ENCODE measurements at places on chromosomes 13 and 19. TPM values are rescaled to one million over a fixed set of nuclear protein-coding genes. Genes with fewer than 3 reads are reported as not detected.

KIR3DL1 gene
- total RNA-seq, result not detected

THSD8 gene
- total RNA-seq, result not detected

SMAD9 gene
- total RNA-seq, result 0.39 TPM

DOCK6 gene
- 61.5 TPM for total RNA-seq

NDUFA7 gene
- total RNA-seq, result 96.4 TPM

KRTDAP gene
- total RNA-seq, result 1.4 TPM

PHLDB3 gene
- 15.8 TPM for total RNA-seq

NEK3 gene
- total RNA-seq, result 9.9 TPM

WDR87 gene
- total RNA-seq, result not detected

ZNF418 gene
- total RNA-seq, result 1.4 TPM

CADM4 gene
- total RNA-seq, result 6.8 TPM

LRRC4B gene
- not detected for total RNA-seq

KCTD4 gene
- 0.34 TPM for total RNA-seq

PCCA gene
- 11.2 TPM for total RNA-seq
